T-helper 1 cell (primary cell): ENCODE measurements at places on chromosomes 16 and 17.
A peak's percentile ranks its signal among the peaks of the same experiment; 100 is the strongest.

DNA sequence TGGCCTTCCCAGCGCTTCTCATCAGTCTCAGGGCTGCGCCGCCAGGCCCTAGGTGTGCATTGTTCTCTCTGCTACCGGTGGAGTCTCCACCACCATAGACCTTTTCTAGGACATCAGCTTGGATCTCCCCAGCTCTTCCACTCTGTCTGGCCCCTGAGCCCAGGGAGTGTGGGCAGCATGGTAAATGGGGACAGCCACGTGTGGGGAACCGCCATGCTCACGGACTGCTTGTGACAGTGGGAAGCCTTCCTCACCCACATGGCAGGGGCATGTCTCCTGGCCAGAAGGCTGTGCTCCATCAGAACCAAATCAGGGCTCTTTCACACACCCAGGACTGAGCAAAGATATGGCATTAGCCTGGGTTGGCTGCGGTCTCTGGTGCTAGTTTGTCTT is 51.3 kb downstream of the TNFRSF13B start:
- no peak for DNase-seq

- DNase-seq = no peak
These were observed 1.3 kb downstream of the TUBB3 start for GRCh38 chr16:89924297-89924924.

DNA sequence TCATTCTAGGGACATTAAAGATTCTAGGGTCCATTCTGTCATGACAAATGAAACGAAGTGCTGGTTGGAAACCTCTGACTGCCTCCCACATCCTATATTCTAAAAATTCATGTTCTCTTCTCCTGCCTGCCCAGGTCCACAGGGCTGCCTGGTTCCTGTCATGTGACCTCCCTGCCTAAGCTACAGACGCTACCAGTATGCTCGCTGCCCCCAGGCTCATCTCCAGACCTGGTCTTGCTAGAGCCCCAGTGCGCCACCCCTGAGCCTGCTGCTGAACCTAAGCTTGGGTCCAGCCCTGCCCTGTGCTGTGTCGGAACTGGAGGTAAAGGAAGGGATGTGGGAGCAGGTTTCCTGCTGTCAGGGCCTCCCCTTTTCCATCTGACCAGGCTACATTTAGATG is 231.6 kb upstream of the CDH5 start:
- DNase-seq = no peak

- DNase-seq = no peak
These were observed 4.9 kb upstream of the ACTG1 start for GRCh38 chr17:81517339-81518112.

GRCh38 chr16:89357055-89357816 is 133.1 kb downstream of the ANKRD11 start:
- DNase-seq = no peak

- no peak for DNase-seq
These were observed 3.9 kb downstream of the KRT12 start for GRCh38 chr17:40862985-40863733.

GRCh38 chr17:1813088-1813487 is 16.6 kb downstream of the SMYD4 start:
- DNase-seq = no peak

- no peak for DNase-seq
These were observed 133.5 kb downstream of the SEC14L1 start for GRCh38 chr17:77274096-77274845.

DNA sequence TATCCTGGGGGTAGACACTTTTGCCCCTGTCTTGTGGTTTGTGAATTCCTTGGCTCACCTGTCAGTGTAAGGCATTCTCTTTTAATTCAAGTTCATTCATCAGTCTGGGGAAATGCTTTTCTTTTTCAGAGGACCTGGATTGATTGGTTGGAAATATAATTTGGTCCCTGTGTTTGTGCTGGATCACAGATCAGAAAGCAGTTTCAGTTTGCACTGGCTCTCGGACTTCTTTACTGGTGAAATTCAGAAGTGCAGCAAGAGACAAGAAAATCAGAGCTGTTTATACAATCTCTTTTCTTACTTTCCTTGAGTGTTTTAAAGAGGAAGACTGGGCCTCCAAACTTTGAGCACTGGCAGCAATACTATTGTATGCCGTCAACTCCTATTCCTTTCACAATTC is 161.8 kb upstream of the KCNJ16 start:
- DNase-seq = no peak

DNA sequence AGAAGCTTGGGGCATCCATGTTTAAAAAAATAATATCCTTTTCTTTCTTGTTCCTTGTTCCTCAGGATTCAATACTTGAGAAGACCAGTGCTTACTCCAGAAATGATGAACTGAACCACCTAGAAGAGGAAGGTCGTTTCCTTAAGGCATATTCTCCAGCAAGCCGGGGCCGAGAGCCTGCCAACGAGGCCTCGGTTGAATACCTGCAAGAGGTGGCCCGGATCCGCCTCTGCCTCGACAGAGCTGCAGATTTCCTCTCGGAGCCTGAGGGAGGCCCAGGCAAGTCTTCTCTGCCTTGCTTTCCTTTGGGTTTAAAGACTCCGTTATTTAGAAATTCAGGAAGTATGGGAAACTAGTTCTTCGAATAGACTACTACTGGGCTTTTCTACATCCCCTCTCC is 42.5 kb upstream of the ENDOV start:
- no peak for DNase-seq

GRCh38 chr17:37662353-37662752 is 19.1 kb upstream of the DDX52 start:
- no peak for DNase-seq

DNA sequence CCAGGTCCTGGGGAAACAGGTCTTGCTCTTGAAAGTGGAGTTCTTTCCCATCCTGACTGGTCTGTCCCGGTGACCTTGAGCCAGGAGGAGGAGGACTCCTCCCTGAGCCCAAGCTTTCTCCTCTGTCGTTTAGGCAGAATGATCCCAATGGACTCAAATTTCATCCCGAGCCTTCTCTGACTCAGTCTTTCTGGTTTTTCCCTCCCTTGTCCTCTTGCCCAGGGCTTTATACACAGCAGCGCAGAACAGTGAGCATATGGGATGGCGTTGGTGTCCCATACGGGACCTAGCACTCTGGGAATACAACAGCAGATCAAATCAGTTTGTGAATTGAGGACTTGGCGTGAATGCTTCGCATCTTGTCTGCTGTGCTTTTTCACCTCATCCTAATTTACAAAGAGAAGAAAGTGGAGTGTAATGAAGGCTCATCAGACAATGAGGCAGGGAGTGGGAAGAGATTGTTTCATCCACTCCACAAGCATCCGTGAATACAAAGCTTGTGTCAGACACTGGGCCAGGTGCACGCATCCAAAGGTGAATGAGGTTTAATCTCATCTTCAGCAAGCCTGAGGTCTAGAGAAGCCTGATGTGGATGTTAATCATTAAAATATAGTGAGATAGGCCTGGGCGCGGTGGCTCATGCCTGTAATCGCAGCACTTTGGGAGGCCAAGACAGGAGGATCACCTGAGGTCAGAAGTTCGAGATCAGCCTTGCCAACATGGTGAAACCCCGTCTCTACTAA is 1.1 kb upstream of the XYLT1 start:
- DNase-seq = no peak

DNA sequence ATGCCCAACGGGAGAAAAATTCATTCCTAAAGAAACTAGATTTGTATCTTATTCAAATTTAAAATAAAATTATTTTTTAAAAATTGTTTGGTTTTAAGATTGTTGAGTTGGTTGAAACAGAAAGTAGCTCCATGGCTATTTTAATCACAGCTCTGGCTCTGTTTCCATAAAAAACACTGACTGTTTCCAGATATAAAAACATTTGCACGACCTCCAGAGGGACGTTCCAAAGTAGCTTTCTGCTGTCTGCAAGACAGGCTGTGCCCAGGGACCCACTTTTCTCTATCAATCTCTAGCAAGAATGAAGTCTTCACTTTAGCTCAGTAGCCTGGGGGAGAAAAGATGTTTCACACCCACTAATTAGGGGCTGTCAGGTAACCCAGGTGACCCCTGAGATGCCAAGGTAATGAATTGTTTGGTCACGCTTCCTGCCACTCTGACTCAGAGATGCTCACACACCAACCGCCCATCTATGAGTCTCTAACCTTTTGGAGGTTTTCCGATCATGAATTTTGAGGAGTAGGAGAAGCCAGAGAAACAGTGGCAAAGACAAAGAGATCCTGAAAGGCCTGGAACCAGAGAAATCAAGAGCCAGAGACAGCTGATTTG is 220.1 kb upstream of the SOX9 start:
- DNase-seq = no peak

DNA sequence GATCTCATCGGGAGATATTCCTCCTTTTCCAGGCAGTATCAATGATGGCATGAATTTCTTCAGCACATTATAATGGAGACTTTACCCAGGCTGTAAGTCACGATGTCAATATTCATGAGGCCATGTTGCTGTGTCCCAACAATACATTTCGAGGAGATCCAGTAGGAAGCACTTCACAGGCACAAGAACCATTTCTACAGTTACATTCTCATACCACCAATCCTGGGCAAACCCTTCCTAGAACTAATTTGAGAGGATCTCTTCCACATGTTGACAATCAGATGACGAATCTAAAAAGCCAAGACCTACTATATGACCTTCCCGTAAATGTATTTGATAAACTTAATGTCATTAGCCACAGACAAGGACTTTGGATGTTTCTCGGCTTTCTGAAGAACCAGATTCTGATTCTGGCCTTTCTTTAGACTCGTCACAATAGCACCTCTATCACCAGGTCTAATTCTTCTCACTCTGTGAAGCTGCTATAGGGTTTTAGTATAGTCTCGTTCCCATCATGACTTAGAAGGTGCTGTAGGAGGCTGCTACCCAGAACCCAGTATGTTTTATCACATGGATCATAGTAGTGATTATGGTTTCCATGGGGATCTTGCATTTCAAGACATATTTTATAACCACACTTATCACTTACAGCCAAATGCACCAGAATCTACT is 40.2 kb downstream of the C16orf87 start:
- DNase-seq = no peak

- no peak for DNase-seq
These were observed 13.1 kb upstream of the MGAT5B start for GRCh38 chr17:76855105-76855504.

DNA sequence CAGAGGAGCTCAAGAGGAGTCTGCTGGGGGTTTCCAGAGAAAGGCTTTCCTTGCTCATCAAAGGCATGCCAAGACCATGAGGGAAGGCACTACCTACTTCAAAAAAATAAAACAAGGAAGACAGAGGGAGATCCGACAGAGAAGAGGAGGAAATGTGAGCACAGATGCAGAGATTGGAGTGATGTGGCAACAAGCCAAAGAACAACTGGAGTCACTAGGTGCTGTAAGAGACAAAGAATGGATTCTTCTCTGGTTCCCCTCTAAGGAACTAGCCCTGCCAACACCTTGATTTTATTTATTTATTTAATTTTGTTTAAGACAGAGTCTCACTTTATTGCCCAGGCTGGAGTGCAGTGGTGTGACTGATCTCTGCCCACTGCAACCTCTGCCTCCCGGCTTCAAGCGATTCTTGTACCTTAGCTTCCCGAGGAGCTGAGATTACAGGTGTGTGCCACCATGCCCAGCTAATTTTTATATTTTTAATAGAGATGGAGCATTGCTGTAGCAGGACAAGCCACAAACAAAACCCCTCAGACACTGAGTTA is 13.8 kb upstream of the ACSF2 start:
- no peak for DNase-seq

DNA sequence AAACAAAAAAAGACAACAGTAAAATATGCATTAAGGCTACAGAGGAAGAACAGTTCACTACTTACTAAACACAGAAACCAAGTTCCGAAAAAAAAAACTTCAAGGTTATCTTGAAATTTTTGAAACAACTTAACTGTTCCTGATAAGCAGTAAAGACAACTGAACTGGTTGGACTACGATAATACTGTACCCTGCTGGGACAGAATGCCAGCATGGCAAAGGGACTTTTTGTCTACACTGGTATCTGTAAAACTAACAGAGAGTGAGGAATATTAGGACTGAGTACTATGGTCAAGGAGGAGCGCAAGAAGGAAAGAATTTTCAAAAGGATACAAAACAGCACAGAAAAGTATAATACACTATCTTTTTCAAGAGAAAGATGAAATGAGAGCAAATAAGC is 19.8 kb downstream of the SETD6 start:
- DNase-seq = no peak

GRCh38 chr16:88773812-88774291 is 11.2 kb downstream of the PIEZO1 start:
- DNase-seq = no peak

- DNase-seq = no peak
These were observed 374.3 kb upstream of the XYLT1 start for GRCh38 chr16:17845031-17845430.

- DNase-seq = no peak
These were observed 5.8 kb upstream of the UNK start for GRCh38 chr17:75778861-75779249.

- DNase-seq = no peak
These were observed 301.8 kb downstream of the CPPED1 start for GRCh38 chr16:12501707-12502457.

DNA sequence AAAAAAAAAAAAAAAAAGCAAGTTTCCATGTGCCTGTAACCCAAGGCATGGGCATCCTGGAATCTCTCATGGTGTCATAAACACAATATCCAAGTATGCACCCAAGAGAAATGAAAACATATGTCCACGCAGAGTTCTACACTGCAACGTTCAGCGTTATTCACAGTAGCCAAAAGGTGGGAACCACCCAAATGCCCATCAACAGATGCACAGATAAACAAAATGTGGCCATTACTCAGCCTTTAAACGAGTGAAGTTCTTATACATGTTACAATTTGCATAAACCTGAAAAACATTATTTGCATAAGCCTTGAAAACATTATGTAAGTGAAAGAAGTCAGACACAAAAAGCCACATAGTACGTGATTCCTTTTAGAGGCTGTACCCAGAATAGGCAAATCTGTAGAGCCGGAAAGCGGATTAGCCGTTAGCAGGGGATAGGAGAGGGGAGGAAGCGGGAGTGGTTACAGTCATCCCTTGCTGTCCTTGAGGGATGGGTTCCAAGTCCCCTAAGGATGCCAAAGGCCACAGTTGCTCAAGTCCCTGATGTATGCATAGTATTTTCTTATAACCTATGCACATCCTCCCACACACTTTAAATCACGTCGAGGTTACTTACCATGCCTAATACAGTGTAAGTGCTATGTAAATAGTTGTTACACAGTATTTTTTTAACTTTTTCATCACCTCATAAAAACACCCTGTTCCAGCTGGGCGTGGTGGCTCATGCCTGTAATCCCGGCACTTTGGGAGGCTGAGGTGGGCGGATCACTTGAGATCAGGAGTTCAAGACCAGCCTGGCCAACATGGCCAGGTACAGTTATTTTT is 47.3 kb upstream of the DNAH17 start:
- no peak for DNase-seq

GRCh38 chr16:2983706-2984136 is 3.5 kb upstream of the PKMYT1 start:
- DNase-seq = peak; percentile 48

DNA sequence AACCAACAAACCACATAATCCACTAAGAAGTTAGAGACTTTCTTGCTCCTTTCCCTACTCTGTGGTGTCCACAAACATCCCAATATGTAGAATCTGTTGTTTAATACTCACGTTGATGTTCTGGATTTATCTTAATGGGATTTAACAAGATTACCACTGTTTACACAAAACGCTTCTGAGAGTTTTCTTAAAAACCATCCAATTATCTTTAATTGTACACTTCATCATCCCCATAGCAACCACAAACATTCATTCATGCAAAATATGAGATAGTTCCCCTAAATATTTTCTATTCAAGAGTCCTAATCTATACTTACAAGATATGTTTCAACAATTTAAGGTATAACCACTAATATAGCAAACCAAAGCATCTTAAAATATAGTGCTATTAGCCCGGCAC is 76.5 kb upstream of the CLEC18B start:
- DNase-seq = no peak

GRCh38 chr17:29433541-29433940 is 43.4 kb downstream of the TAOK1 start:
- DNase-seq = no peak

GRCh38 chr17:42132941-42133340 is 10.3 kb downstream of the HSPB9 start:
- no peak for DNase-seq
